ENCODE measurements at places on chromosomes 4 and X.

DNA sequence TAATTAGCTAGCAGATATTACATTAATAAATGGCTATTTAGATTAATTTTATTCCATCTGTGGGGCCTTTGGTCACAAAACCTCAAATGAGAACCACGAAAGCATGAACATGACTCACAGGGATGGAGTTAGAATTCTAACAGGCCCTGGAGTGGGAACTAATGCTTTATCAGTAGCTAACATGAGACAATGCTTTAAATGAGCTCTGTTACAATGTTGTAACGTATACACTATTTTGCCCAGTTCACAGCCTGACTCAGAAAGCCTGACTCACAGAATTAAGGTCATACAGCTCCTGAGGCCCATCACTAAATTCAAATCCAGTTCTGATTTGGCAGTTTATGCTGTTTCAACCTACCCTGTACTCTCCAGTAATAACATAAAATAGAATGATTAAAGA, 23.2 kb downstream of the VEGFC start:
- DNase-seq: peak; percentile 58

- DNase-seq: no peak
These were observed 13.3 kb downstream of the CLDN2 start for GRCh38 chrX:106933538-106933961.

- DNase-seq: peak; percentile 40
These were observed 2304.0 kb downstream of the ARAP2 start for GRCh38 chr4:33940281-33940680.

DNA sequence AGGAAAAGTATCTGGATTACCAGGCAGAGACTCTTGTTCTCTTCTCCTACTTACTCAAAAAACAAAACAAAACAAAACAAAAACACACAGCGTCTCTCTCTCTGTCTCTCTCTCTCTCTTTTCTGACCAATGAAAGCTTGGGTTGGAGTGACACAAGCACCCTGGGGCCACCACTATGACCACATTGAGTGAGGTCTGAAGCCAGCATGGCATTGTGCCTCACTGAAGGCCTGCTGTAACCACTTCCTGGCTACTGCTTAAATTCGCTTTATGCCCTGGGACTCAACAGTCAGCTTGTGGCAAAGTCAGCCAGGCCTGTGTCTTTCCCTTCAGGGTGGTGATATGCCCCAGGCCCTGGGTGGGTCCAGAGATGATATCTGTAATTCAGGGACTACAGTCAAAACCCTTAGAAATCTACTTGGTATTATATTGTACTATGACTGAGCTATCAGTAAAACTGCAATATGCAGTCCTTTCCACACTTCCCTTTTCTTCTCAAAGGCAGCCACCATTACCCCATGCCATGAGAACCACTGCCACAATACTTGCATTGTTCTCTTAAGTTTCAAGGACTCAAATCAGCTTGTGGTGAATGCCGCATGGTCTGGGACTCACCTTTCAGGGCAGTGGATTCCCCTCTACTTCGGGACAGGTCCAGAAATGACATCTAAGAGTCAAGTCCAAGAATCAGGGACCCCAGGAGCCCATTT, 606.8 kb upstream of the KLHL4 start:
- no peak for DNase-seq

DNA sequence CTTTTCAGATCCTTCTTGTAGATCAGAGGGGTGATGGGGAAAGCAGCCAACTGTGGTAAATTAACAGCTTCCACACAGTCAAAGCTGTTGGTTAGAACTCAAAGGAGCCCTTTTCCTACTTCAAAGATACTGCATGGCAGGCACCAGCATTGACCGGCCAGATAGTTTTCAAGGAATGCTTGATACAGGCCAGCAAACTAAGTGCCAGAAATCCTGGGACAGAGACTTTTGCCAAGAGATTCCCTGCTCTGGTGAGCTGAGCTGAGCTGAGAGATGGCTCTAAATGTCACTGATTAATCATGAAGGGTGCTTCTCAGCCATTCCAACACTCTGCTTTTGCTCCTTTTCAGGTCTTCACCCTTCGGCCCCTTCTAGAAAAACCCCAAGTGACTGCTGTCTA, 131.6 kb upstream of the MED14 start:
- DNase-seq: peak; percentile 29

GRCh38 chr4:38105475-38106220, 145.4 kb downstream of the PTTG2 start:
- no peak for DNase-seq

Measured in GM03348 (cell line).